ENCODE measurements at places on chromosomes 3 and 15. TPM values are rescaled to one million over a fixed set of nuclear protein-coding genes. Genes with fewer than 3 reads are reported as not detected.

GOLGA6L7 gene
- total RNA-seq, result not detected

SPATA12 gene
- total RNA-seq, result not detected

POPDC2 gene
- 11.5 TPM for total RNA-seq

HRH1 gene
- total RNA-seq, result 19.0 TPM

FAM81A gene
- total RNA-seq, result 2.0 TPM

TIPIN gene
- 13.5 TPM for total RNA-seq

CLDN16 gene
- total RNA-seq, result 0.37 TPM

LMAN1L gene
- 0.85 TPM for total RNA-seq

SATB1 gene
- total RNA-seq, result 74.2 TPM

CGNL1 gene
- total RNA-seq, result 31.7 TPM

RHOV gene
- total RNA-seq, result 9.3 TPM

SNTN gene
- total RNA-seq, result not detected

HCN4 gene
- not detected for total RNA-seq

UCN2 gene
- total RNA-seq, result 0.69 TPM

Measured in urinary bladder (tissue), 4 donors.